ENCODE measurements at places on chromosomes 4 and X.

GRCh38 chr4:7784131-7784870 is 155.4 kb downstream of the AFAP1 start:
- no peak for DNase-seq

GRCh38 chr4:140049849-140050637 is 103.9 kb downstream of the MAML3 start:
- DNase-seq: peak; percentile 13

GRCh38 chr4:22515145-22515887 is 550 bp downstream of the ADGRA3 start:
- DNase-seq: peak; percentile 78

DNA sequence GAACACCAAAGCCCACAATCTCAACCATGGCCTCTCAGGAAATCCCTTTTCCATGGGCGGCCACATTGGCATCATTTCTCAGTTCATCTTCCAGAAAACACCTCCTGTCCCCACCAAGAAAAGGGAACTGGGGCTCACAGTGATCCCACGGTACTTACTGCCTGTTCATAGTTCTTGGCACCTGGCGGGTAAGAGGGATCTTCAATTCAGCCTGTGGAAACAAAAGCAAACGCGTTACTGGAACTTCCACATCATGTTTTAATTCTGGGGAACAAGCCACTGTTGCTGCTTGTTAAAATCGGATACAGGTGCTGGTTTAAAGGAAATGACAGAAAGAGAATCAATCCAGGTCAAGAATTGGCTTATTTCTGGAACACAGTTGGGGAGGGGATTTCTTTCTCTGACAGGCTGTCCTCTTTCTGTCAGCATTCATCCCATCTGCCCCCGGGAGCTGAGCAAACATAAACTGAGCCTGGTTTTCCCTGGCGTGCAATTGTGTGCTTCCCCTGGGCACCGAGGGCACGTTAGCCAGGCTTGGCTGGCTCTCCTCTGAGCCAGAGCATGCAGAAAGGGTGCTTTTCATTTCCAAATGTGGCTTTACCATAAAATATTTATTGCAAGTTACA is 16.8 kb downstream of the CLNK start:
- no peak for DNase-seq

DNA sequence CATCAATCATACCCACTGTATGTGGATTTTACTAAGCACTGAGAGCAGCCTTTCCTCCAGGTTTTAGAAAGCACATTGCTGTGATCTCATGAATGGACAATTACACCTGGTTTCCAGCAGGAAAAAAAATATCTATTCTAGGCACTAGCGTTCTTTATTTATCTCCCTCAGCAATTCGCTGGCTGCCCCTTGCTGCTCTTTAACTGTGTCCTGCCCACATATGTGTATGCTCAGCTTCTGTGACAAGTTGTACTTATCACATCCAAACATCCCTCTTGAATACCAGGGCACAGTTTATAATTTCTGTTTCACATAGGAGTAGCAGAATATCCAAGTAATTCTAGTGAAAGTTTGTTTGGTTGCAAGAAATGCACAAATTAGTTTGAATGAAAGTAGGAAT is 146.8 kb downstream of the USP46 start:
- DNase-seq: no peak

GRCh38 chr4:2962614-2963174 is 512 bp downstream of the NOP14 start:
- peak; percentile 56 for DNase-seq

DNA sequence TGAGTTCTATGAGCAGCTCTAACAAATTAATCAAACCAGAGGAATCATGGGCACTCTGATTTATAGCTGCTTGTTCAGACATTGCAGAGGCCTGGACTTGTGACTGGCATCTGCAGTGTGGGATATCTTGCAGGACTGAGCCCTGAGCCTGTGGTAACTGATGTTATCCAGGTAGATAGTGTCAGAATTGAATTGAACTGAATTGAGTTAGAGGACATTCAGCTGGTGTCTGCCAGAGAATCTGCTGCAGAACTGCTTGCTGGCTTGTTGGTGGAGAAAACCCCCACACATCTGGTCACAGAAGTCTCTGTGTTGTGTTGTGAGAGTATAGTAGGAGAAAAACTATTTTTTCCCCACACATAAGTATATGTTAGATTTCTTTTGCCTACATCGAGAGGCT is 42.2 kb downstream of the SMIM20 start:
- no peak for DNase-seq

DNA sequence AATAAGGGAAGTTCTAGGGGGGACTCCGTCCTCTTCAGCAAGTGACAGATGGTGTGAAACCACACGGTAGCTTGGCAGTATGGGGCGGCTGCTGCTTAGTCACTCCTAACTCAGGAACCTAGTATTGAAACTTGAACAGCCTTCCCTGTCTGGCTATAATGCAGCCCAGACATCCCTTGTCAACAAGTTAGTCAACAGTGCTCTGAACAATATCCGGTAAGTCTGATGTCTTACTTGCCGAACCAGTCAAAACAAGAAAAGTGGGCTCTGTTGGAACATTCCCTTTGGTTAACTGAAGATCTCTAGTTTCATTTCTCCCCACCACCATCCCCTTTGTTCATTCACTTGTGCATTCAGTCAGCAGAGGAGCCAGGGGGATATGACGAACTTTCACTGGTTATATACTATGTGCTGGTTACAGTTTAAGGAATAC is 18.7 kb upstream of the CXCL13 start:
- DNase-seq: no peak

DNA sequence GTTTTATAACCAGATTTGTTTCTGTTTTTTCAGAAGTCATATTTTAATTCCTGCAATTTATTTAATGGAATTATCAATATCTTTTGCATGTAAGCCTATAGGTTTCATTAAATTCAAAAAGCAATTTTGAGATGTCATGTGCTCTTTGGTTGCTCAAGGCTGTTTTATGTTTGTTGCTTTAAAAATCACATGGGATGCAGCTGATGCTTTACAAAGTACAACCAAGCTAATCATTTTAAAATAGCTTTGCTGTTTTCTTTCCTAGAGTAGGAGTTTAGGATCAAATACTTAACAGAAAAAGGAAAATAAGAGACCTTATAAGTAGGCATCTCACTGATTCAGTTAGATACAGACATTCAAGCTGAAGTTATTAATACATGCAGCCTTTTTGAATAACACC is 11.3 kb downstream of the CPEB2 start:
- DNase-seq: no peak

DNA sequence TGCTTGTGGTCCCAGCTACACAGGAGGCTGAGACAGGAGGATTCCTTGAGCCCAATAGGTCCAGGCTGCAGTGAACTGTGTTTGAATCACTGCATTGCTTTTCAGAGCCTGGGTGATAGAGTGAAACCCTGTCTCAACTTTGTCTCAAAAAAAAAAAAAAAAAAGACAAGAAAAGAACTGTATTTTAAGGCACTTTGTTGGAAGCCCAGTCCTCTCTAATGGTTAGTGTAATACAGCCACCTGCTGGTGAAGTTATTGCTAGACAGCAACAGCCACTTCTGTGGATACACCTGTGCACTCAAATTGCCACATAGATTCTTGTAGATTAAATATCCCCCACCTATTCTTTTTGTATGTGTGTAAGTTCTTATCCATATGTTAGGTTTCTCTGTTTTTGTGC is 10.1 kb upstream of the FGG start:
- peak; percentile 28 for DNase-seq

DNA sequence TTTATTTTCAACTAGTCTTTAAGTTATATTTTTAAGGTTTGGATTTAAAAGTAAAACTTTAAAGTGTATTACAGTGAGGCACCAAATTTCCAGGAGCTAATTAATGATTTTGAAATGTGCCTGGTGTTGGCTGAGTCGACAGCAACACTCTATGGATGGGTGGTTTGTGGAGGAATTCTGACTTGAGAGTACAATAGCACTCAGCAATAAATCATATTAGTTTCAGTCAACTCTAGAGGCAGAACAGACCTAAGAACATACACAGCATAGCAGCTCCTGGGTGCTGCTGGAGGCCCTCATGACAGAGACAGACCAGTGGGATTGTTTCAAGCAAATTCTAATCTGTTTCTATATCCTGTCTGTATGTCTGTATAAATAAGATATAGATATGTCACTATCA is 673.4 kb downstream of the TRIML1 start:
- DNase-seq: no peak

DNA sequence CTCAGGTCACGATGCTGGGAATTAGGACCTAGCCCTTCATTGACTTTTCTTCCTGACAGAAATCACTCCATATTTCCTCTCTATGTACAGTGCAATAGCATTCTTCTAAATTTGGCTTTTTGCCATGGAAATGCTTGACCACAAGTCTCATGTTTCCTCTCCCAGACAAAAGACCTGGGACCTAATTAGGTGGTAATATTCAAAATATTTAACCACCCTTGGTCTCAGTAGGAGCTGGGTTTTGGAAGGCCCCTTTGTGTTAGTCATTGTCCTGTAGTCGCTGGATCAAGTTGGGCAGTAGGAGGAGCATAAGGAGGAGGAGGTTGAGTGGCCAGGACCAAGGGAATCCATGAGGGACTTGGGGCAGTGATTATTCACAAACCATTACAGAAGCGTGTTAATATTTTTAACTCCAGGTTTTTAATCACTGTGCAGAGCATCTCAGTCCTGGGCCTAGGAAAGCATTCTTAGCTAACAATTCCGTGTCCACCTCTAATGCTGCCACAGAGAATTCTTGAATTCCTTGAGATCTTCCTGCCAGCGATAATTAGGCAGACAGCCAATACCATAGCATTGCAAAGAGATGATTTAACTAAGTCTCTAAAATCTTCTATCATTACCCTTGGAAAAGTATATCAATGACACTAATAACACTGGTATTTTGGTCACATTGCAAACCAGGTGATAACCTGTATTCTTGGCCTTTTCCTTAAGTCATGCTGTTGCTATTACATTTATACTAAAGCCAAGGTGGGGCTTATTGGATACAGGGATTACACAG is 25.0 kb upstream of the SHROOM4 start:
- no peak for DNase-seq

DNA sequence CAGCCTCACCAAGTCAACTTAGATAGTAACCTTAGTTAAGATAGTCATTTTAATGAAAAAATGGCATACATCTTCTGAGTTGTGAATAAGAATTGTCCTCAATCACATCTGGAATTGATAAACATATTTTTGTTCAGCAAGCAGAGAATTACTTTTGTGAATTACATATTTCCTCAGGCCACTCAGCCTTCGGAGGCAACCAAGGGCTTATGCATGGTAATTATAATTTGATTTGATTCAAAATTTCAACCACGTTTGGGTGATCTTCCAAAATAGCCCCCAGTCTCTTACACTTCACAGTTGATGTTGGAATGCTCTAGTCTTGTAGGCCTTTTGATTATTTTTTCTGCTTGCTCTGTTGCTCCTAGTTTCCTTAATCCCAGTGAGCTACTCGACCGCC is 63.4 kb downstream of the GALNTL6 start:
- DNase-seq: no peak

DNA sequence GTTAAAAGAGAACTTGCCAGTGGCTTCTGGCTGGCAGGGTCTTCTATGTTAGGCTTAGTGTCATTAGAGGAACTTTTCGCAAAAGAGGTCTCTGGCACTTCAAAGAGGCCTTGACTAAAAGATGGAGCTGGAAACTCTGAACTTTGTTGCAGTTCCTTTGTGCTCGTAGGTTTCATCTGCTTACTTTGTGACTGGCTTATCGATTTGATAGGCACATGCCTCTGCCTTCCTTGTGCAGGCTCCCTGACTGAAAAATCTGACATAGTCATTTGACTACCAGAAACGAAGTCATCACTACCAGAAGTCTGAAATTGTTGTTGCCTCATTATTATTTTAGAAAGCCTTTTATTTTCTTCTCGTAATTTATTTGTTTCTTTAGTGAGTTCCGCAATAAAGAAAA is 93.9 kb upstream of the IL13RA1 start:
- DNase-seq: no peak

- DNase-seq: no peak
Measured at GRCh38 chr4:61771056-61771455, 570.9 kb downstream of the ADGRL3 start.

GRCh38 chrX:52577464-52578173 is 60.8 kb upstream of the XAGE1B start:
- DNase-seq: no peak

GRCh38 chr4:7665321-7665720 is 230.6 kb upstream of the PSAPL1 start:
- DNase-seq: no peak

GRCh38 chr4:147732518-147733235 is 789 bp downstream of the ARHGAP10 start:
- DNase-seq: peak; percentile 52

DNA sequence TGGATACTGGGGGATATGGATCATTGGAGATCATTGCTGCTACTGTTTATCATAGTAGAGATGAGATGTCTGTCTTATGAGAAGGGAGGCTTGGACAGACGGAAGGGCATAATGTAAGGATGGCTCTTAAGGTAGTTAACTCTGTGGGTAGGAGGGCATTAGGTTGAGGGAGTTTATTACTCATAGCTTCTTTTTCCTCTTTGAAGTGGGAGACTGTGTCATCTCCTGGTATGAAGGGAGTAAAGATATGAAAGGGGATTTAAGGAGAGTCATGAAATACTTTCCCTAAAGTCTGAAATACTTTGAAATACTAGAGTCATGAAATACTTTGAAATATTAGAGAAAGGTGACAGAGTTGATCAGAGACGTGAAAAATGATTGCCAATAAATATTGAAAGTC is 255.5 kb upstream of the PITX2 start:
- no peak for DNase-seq

DNA sequence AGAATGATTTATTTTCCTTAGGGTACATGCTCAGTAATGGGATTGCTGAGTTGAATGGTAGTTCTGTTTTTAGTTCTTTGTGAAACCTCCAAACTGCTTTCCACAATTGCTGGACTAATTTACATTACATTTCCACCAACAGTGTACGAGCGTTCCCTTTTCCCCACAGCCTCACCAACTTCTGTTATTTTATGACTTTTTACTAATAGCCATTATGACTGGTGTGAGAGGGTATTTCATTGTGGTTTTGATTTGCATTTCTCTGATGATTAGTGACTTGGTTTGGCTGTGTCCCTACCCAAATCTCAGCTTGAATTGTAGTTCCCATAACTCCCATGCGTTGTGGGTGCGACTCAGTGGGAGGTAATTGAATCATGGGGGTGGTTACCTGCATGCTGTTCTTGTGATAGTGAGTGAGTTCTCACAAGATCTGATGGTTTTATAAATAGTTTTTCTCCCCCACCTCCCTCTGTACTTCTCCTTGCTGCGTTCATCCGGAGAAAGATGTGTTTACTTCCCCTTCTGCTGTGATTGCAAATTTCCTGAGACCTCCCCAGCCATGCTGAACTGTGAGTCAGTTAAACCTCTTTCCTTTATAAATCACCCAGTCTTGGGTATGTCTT is 95.1 kb downstream of the GBA3 start:
- no peak for DNase-seq

GRCh38 chr4:152613841-152614721 is 65.7 kb downstream of the TMEM154 start:
- DNase-seq: no peak

DNA sequence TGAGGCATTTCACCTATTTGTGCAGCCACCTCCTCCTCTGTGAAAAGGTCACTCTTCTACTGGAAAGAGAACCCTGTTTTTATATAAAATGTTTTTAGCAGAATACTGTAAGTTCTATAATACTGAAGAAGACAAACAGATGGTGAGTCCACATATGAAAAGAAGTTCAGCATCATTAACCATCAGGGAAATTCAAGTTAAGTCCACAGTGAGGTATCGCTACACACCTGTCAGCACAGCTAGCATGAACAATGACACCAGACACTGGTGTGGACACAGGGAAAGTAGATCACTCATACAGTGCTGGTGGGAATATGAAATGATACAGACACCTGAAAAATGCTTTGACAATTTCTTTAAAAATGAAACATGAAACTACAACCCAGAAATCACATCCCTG is 133.0 kb downstream of the MAD2L1 start:
- DNase-seq: no peak

Data from EL (cell line).